ENCODE measurements at places on chromosomes 3 and 15. TPM values are rescaled to one million over a fixed set of nuclear protein-coding genes. Genes with fewer than 3 reads are reported as not detected.

DNA sequence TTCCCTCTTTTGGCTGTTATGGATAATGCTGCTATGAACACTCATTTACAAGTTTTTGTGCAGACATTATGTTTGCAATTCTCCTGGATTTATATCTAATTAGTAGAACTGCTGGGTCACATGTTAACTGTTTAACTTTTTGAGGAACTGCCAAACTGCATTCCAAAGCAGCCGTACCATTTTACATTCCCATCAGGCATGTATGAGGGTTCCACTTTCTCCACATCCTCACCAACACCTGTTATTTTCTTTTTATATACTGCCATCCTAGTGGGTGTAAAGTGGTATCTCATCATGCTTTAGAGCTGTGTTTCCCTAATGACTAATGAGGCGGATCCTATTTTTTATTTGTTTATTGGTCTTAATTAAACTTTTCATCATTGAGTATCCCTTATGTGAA is 9.2 kb downstream of the KPNA4 start:
- no peaks in the 10 kb centered on the region for H3K27me3 ChIP-seq
- H3K4me3 ChIP-seq = no peak overlapping the region
- H3K4me1 ChIP-seq = peaks cover 61% of the 10 kb centered on the region
- DNase-seq = no peak
- no peak overlapping the region for H3K27ac ChIP-seq

- no peak overlapping the region for H3K27ac ChIP-seq
- peaks cover 12% of the 10 kb centered on the region for H3K27me3 ChIP-seq
- no peaks in the 10 kb centered on the region for H3K36me3 ChIP-seq
- H3K4me3 ChIP-seq = no peak overlapping the region
- DNase-seq = no peak
- H3K4me1 ChIP-seq = peaks cover 7% of the 10 kb centered on the region
Observed at GRCh38 chr3:13292375-13292774, 127.7 kb downstream of the NUP210 start.

The TMEM44 gene
- 4.4 TPM for total RNA-seq

DNA sequence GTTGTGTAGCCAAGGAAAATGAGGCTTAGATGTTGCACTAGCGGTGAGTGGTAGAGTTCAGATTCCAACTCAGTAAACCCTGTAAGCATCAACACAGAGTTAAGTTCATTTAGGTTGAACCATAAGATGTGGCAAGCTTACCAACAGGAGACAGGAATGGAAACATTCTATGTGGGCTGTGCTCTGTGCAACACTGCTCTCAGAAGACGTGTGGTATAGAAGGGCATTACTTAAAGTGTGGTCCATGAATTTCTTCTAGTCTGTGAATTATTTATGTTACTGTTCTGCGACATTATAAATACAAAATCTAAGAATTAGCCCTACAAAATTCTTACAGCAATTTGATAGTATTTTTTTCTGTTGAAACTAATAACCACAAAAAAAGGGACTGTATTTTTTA is 213.3 kb downstream of the GRM7 start:
- H3K27ac ChIP-seq = no peak overlapping the region
- no peaks in the 10 kb centered on the region for H3K4me1 ChIP-seq
- DNase-seq = no peak
- no peak overlapping the region for H3K4me3 ChIP-seq
- no peaks in the 10 kb centered on the region for H3K36me3 ChIP-seq

The PARP15 gene
- 13.3 TPM for total RNA-seq

The FOXL2NB gene
- total RNA-seq = not detected

The POPDC2 gene
- total RNA-seq = 2.1 TPM

DNA sequence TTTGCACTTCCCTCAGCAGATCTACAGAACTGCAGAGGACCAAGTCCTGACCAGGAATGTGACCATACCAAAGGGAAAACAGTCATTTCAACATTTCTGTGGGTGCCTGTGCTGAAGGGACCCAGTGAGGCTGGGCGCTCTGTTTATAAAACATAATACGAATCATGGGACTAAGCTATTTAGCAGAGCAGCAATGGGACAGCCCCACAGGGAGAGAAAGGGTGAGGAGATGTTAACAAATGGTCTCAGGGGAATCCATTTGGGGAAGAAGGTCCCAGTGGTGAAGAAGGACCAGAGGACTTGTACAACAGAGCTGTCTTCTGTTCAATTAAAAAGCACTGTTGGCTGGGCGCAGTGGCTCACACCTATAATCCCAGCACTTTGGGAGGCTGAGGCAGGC is 1025.4 kb downstream of the FHIT start:
- no peaks in the 10 kb centered on the region for H3K36me3 ChIP-seq
- H3K27ac ChIP-seq = no peak overlapping the region
- H3K4me3 ChIP-seq = no peak overlapping the region
- H3K27me3 ChIP-seq = no peaks in the 10 kb centered on the region
- no peak for DNase-seq
- peaks cover 6% of the 10 kb centered on the region for H3K4me1 ChIP-seq
